ENCODE measurements at places on chromosomes 1 and 21. TPM values are rescaled to one million over a fixed set of nuclear protein-coding genes. Genes with fewer than 3 reads are reported as not detected.

DNA sequence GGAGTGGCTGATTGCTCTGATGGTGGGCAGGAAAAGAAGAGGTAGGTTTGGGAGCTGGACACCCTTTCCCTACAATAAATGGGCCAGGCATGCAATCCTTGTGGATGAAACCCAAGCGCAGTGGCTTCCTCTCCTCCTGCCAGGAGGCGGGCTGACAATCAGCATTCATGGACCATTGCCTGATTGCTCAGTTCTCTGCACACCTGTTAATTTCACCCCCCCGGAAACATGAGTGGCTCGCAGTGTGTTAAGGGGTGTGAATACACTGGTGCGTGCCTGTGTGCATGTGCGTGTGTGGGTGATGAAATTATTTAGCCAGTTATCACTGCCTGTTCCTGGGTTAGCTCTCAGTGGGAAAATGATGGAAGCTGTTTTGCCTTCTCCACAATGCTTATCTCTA, 310.7 kb downstream of the PCP4 start:
- DNase-seq: no peak

- no peak for DNase-seq
These were observed 10.4 kb downstream of the DEGS1 start for GRCh38 chr1:224193319-224193966.

GRCh38 chr1:166980818-166981217, 5.5 kb upstream of the ILDR2 start:
- no peak for DNase-seq

DNA sequence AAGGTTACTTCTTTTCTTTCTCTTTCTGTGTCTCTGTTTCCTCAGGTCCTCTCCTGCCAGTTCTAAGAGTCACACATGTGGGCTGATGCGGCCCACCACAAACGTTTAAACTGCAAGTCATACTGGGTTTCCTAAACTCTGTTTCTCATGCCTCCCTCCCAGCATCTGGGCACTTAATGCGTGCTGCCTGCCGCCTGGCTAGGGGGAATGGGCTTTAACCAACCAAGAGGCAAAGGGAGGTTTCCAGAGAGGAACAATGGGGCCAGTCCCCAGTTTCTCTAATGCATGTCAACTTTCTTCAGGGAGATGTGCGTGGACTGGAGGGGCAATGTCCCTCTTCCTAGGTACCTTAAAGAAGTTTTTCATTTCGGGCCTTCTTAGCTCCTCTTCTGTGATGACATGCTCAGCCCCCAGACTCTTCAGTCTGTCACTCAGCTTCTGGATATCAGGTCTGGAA, 19.9 kb upstream of the SRSF4 start:
- no peak for DNase-seq

DNA sequence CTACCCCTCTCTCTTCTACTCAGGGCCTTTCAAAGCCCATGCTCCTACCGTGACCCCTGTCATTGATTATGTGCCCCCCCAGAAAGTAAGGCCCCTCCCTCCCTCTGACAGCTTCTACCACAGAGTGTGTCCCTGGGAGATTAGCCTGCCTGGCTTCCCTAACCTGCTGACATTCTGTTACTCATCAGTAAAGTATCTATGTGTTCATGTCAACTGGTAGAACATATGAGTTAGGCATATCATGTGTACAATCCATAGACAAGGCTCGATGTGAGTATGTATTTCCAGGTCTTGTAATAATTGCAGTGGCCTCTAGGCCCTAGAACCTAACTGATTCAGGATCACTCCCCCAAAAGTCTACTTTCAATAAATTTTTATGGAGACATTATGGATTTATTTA, 120.0 kb downstream of the GIPC2 start:
- DNase-seq: no peak

DNA sequence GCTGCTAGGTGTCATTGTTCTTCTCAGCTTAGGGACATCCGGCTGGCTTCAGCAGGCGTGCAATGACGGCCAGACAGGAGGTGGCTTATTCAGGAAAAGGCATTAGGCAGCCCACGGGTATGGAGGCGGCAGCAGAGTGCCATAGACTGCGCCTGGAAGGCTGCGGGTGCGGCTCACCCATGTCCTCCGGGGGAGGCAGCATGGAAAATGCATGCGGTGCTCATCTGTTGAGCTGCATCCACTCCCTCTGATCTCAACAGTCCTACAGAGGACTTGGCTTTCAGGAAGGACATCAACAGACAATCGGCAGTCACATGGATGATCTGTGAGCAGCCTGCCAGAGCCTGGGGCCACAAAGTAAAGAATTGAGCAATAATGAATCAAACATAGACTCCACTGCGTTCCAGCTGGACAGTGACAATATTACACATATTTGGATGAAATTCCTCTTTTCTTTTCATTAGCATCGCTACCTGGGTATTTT, 42.9 kb downstream of the UMODL1 start:
- no peak for DNase-seq

- no peak for DNase-seq
These were observed 119.3 kb downstream of the NGF start for GRCh38 chr1:115218699-115219098.

DNA sequence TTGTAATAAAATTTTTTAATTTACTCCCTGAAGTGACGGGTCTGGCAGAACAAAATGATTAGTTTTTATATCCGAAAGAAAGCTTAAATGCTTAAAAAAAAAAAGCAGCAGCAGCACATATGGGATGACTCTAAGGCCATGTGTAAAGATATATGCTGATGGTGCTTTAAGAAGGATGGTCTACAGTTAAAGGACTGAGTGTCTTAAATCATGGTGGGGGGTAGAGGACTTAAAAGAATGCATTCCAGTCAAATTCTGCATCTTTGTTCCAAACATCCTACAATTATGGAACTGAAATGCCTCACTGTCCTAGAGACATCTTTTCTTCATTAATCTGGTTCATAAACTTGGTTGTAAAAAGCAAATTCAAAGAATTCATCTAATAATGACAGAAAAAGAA, 7.0 kb downstream of the KDM5B start:
- DNase-seq: no peak

DNA sequence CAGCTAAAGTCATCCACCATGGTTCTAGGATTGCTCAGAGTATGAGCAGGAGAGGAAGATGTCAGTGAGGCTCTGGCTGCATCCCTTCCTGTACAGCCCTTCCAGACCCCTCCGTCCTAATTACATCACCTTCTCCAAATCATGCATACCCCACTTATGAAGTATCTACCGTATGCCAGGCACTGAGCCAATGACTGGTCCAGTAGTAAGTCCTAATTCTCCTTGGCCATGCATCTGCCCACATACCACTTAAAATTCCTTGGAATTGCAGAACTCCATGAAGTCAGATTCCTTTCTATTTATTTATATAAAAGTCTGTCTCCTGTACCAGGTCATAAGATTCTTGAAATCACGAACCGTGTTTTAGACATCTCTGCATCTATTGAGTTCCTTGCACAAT, 106.1 kb downstream of the SEC16B start:
- DNase-seq: no peak

TBX19 gene
- 2.4 TPM for polyA plus RNA-seq

CDK18 gene
- 34.5 TPM for polyA plus RNA-seq

CAMK1G gene
- polyA plus RNA-seq: 5.4 TPM
